Kidney (tissue), 22 donors: ENCODE measurements at places on chromosomes 7 and 10. TPM values are rescaled to one million over a fixed set of nuclear protein-coding genes. Genes with fewer than 3 reads are reported as not detected.

DNA sequence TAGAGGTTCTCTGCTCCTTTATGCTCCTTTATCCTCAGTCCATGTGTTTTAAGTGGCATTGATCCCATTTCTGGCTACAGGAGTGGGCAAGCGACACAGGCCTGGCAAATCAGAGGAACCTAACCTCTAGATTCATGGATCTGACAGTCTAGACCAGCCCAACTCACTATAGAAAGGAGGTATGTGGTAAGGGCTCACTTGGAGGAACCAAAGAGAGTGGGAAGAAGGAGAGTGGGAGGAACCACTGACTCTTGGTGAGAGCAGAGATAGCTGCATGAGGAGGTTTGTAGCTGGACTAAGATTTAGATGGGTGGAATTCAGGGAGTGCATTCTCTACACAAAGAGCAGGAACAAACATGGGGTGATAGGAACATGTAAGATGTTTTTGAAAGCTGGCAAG is 11.6 kb upstream of the FRAT1 start:
- H3K27me3 ChIP-seq: no peaks in the 10 kb centered on the region
- H3K36me3 ChIP-seq: no peaks in the 10 kb centered on the region
- no peaks in the 10 kb centered on the region for H3K4me1 ChIP-seq
- H3K4me3 ChIP-seq: no peak overlapping the region
- no peak for DNase-seq

DNA sequence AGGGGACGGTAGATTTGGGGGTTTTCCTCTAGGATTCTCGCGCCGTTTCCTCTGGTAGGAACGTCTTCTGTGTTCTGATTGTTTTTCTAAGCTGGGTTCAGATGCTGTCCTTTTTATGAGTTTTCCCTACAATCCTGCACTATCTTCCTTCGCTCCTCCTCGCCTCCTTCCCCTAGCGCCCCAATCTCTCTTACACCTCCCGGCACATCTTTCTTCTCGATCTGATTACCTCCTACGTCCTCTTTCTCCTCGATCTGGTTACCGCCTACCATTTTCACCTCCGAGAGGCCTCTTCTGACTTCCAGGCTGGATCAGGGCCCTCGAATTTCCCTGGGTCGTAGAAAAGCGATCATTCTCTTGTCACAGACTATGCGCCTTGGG is 413 bp downstream of the BUD31 start:
- DNase-seq: no peak
- H3K4me1 ChIP-seq: peaks cover 28% of the 10 kb centered on the region
- H3K27ac ChIP-seq: peak overlapping the region; percentile 100
- H3K27me3 ChIP-seq: no peaks in the 10 kb centered on the region
- peaks cover 21% of the 10 kb centered on the region for H3K36me3 ChIP-seq

GRCh38 chr10:131609176-131609575 is 291.6 kb upstream of the PPP2R2D start:
- no peak overlapping the region for H3K27ac ChIP-seq
- no peak overlapping the region for H3K4me3 ChIP-seq
- no peaks in the 10 kb centered on the region for H3K36me3 ChIP-seq
- no peaks in the 10 kb centered on the region for H3K27me3 ChIP-seq
- DNase-seq: no peak

- no peak overlapping the region for H3K4me3 ChIP-seq
- no peaks in the 10 kb centered on the region for H3K36me3 ChIP-seq
- no peak for DNase-seq
- H3K4me1 ChIP-seq: no peaks in the 10 kb centered on the region
Measured at GRCh38 chr7:149815121-149815520, 23.1 kb upstream of the ZNF862 start.

DNA sequence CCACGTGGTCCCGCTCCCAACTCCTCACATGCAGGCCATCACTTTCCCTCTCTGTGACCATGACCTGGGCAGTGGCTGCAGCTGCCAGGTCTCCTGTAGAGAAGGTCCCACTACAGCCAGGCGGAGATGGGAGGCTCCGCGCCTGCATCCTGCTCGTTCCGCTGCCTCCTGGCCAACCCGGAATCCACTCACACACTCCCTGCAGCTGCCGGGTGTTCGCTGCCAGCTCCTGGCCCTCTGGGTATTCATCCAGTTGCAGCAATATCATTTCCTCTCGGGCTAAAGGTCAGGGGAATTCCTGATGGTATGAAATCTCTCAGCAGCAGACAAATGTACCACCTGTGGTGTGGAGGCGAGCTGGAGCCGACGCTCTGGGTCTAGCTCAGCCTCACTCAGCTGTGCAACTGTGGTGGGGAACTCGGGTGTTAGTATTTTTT is 65.7 kb downstream of the TLL2 start:
- no peak for DNase-seq
- H3K27me3 ChIP-seq: no peaks in the 10 kb centered on the region
- H3K4me3 ChIP-seq: no peak overlapping the region
- no peaks in the 10 kb centered on the region for H3K4me1 ChIP-seq
- no peaks in the 10 kb centered on the region for H3K36me3 ChIP-seq

- no peaks in the 10 kb centered on the region for H3K36me3 ChIP-seq
- no peak overlapping the region for H3K27ac ChIP-seq
Measured at GRCh38 chr7:71668572-71668971, 536.6 kb downstream of the GALNT17 start.

Gene SPAM1
- not detected for total RNA-seq
